Hippocampal formation (tissue), 2 donors: ENCODE measurements at places on chromosomes 4 and X.

GRCh38 chr4:7857238-7857701 lies 82.4 kb downstream of the AFAP1 start:
- DNase-seq, result no peak

DNA sequence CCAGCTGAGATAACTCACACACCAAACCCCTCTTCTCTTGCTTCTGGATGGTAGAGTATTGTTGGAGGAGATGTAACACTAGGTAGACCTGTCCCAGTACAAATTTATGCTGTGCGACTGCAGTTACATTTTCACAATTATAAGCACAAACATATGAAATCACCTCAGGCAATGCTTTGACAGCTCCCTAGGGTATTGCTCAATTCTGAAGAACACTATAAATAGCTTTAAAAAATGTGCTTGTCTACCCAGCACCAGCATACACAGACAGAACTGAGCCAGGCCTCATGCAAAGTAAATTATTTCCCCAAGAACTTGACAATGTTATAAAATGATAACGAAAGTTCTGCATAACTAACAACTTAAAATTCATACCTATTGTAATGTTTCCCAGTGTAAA lies 1999.1 kb upstream of the ADGRL3 start:
- no peak for DNase-seq

- DNase-seq, result no peak
Measured at GRCh38 chr4:153988492-153989363, 199.8 kb upstream of the SFRP2 start.

- no peak for DNase-seq
Measured at GRCh38 chr4:111074523-111075114, 451.7 kb upstream of the PITX2 start.

GRCh38 chr4:125991398-125991797 lies 676.6 kb downstream of the FAT4 start:
- no peak for DNase-seq

GRCh38 chrX:109879991-109880390 lies 122.9 kb upstream of the TMEM164 start:
- no peak for DNase-seq

- DNase-seq, result no peak
Measured at GRCh38 chr4:7719354-7720174, 220.1 kb downstream of the AFAP1 start.

GRCh38 chr4:143286701-143287571 lies 49.7 kb upstream of the GAB1 start:
- DNase-seq, result no peak

DNA sequence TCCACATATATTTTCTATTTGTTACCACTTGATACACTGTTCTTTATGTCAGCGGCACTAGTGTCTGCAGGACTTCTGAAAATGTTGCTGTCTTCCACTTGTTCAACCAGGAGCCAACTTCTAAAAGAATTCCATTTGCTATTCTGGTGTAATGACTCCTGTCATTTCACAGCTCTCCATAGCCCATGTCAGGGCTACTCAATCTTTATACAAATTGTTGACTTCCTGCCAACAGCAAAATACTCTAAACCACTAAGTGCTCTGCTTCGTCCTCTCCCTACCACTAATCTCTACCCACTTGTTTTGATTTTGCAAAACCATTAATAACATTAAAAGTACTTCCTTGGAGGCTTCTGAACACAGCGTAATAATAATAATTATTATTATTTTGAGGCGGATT lies 7.2 kb downstream of the CTSO start:
- no peak for DNase-seq

- DNase-seq, result no peak
Measured at GRCh38 chrX:2710041-2710840, 19.1 kb downstream of the CD99 start.

DNA sequence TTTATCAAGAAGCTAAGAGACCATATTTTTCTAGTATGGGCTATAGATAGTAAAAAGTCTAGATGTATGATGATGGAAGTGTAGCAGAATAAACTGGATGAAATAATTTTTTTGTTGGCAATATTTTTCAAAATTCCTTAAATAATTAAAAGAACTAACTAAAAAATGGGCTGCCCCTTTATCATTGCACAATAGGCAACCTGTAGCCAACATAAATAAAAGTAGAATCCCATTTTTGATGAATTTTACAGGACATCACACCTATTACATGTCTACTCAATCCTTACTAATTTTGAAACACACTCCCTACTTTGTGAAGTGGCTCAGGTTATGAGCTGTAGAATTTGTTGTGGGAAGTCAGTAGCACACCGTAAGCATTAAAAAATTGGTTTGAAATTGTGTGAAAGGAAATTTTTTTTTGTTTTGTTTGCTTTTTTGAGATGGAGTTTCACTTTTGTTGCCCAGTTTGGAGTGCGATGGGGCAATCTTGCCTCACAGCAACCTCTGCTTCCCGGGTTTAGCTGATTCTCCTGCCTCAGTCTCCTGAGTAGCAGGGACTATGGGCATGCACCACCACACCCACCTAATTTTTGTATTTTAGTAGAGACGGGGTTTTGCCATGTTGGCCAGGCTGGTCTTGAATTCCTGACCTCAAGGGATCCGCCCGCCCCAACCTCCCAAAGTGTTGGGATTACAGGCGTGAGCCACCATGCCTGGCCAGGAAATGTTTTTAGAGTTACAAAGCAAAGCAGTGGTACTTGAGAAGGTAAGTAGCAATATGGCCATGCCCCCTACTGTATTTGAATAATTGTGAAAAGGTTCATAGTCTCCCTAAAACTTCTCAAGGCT lies 8.9 kb upstream of the RUFY3 start:
- no peak for DNase-seq

DNA sequence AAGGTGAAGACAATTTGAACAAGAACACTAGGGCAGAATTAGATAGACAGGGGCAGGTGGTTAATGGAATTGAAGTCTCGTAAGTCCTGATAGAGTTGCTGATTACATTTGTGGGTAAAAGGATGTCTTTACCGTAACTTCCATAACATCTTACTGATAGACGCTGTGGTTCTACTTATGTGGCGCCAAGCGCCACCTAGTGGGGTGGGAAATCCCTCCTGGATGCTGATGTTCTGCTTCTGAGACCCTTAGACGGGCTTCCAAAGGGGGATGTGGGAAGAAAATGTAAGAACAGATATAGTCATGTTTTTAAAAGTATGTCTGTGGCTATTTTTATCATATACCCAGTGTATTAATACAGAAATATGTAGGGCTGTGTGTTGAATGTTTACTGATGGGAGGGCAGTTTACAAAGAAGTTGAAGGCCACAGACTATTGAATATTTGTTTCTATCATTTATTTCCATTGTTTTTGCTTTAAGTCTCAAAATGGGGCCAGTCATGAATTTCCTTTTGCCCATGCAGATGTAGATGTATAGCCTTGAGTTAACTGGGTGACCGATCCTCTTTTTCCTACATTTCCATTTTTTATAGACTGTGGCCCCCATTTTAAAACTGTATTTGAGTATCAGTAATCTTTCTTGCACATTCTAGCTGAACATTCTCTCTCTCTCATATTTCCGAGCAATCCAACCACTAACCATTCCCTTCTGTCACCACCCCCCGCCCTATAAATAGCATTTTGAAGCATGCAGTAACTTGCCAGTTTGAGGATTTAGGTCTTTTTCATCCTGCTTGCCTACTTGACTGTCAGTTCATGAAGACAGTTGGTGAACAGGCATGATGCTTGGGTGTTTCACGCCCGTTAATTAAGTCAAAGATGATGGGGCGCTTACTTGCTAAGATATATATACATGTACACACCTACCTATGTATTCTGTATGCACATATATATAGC lies 12.1 kb upstream of the TLR8 start:
- DNase-seq, result no peak

- no peak for DNase-seq
Measured at GRCh38 chrX:125507119-125507518, 187.4 kb downstream of the TEX13C start.

DNA sequence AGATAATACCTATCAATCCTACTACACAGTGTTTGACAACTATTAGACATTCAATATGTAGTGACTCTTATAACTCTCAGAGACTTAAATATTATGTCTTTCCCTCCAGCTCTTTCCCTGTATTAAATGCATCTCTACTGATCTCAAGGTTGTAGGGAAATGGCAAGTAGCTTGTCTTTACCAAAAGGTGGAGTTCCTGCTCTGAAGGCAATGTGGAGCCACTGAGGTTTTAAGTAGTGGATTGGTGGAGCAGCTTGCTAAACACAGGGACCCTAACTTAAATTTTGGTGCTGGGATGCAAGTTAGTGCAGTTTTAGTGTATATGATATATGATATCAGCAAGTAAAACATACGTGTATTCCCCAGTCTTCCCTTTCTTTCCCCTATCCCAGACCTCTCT lies 13.1 kb downstream of the FNIP2 start:
- DNase-seq, result no peak

- DNase-seq, result no peak
Measured at GRCh38 chr4:6523251-6523650, 50.8 kb upstream of the PPP2R2C start.

GRCh38 chrX:1392376-1393068 lies 609 bp upstream of the SLC25A6 start:
- no peak for DNase-seq

GRCh38 chr4:188138227-188138626 lies 1.0 kb upstream of the TRIML1 start:
- no peak for DNase-seq

- no peak for DNase-seq
Measured at GRCh38 chrX:506341-506740, 119.6 kb upstream of the PPP2R3B start.

- no peak for DNase-seq
Measured at GRCh38 chr4:24583451-24584210, 723 bp downstream of the DHX15 start.
